ENCODE measurements at places on chromosomes 13 and 19. TPM values are rescaled to one million over a fixed set of nuclear protein-coding genes. Genes with fewer than 3 reads are reported as not detected.

DNA sequence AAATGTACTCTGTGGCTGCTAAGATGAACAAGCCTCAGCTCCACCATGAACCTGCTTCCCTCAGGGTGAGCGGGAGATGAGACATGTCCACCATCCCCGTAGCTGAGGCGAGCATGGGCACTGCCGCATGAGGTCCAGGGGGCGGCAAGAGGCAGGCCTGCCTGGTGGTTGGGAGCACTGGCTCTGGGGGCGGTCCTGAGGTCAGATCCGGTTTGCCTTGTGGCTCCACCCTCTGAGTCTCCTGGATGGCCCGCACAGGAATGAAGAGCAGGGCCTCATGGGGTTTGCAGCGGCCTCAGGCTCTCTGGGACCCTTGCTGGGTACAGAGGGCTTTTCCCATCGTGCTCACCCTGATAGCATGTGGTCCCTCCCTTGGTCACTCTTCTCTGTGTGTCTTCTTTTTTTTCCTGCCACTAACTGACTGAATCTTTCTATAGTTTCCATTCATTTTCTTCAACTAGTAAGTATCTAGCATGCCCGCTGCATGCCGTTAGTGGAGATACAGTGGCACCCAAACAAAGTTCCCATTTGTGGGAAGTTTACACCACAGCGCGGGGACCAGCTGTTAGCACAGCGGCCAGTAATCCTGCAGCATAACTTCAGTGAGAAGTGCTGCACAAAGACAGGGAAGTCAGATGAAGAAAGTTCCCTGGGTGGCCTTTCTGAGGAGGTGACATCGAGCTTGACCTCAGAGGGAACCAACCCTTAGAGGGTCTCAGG, 37.3 kb downstream of the CAPN12 start:
- no peak for DNase-seq
- no peak overlapping the region for H3K4me3 ChIP-seq
- peaks cover 51% of the 10 kb centered on the region for H3K36me3 ChIP-seq
- H3K4me1 ChIP-seq, result no peaks in the 10 kb centered on the region

- H3K27me3 ChIP-seq, result peaks cover 3% of the 10 kb centered on the region
- no peak for DNase-seq
- no peak overlapping the region for H3K27ac ChIP-seq
Measured at GRCh38 chr13:111855191-111855590, 211.8 kb upstream of the SOX1 start.

- no peaks in the 10 kb centered on the region for H3K36me3 ChIP-seq
- H3K27ac ChIP-seq, result no peak overlapping the region
- H3K4me1 ChIP-seq, result peaks cover 19% of the 10 kb centered on the region
- DNase-seq, result peak; percentile 52
Measured at GRCh38 chr19:9586764-9587163, 2.5 kb upstream of the ZNF121 start.

DNA sequence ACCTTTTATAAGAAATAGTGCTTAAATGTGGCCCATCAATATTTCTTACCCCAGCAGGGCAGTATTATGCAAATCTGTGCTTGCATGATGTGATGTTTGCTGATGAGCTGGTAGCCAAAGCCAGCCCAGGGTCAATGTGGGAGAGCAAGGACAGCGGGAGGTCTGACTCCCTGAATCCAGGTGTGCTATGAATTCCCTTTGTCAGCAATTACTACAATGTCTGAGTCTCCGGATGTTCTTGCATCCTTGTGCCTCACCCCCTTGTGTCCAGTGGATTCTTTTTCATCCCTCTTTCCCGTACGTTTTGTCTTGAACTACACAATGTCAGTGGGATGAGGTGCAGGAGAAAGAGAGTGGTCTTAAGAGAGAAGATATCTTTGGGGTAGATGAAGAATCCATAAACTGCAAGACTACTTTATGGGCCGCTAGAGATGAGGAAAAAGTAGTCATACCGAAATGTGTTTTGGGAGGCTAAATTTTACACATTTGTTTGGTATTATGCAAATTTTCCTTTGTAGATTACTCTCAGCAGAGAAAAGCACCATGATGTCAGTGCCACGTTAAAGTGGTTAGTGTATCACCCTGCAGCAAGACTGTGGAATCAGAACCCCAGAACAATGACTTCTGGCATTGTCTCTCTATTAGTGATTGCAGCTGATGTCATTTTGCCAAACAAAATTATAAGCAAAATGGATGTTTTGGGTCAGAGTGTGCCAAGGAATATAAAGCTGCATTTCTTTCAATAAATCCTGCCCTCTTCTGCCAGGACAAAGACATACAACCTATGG, 53.5 kb upstream of the TSHZ3 start:
- no peak overlapping the region for H3K4me3 ChIP-seq
- H3K36me3 ChIP-seq, result no peaks in the 10 kb centered on the region
- no peaks in the 10 kb centered on the region for H3K4me1 ChIP-seq
- H3K27ac ChIP-seq, result no peak overlapping the region

GRCh38 chr19:32475141-32476031, 69.8 kb downstream of the DPY19L3 start:
- no peak overlapping the region for H3K4me3 ChIP-seq
- no peak overlapping the region for H3K27ac ChIP-seq
- no peak for DNase-seq
- H3K36me3 ChIP-seq, result no peaks in the 10 kb centered on the region
- H3K27me3 ChIP-seq, result no peaks in the 10 kb centered on the region

- DNase-seq, result no peak
- no peak overlapping the region for H3K4me3 ChIP-seq
- H3K4me1 ChIP-seq, result peaks cover 2% of the 10 kb centered on the region
- H3K27ac ChIP-seq, result no peak overlapping the region
Measured at GRCh38 chr19:45895519-45895972, 6.9 kb downstream of the MYPOP start.

DNA sequence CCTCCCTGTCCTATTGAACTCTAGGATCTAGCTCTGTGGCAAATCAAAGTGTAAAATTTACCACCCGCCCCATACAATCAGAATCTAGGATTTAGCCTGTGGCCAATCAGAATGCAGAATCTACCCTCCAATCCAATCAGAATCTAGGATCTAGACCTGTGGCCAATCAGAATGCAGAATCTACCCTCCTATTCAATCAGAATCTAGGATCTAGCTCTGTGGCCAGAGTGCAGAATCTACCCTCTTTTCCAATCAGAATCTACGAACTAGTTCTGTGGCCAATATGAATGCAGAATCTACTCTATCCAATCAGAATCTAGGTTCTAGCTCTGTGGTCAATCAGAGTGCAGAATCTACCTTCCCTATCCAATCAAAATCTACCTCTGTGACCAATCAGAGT, 25.8 kb downstream of the PRKD2 start:
- peaks cover 70% of the 10 kb centered on the region for H3K36me3 ChIP-seq
- DNase-seq, result no peak
- H3K27me3 ChIP-seq, result no peaks in the 10 kb centered on the region
- no peak overlapping the region for H3K4me3 ChIP-seq
- H3K4me1 ChIP-seq, result no peaks in the 10 kb centered on the region

DNA sequence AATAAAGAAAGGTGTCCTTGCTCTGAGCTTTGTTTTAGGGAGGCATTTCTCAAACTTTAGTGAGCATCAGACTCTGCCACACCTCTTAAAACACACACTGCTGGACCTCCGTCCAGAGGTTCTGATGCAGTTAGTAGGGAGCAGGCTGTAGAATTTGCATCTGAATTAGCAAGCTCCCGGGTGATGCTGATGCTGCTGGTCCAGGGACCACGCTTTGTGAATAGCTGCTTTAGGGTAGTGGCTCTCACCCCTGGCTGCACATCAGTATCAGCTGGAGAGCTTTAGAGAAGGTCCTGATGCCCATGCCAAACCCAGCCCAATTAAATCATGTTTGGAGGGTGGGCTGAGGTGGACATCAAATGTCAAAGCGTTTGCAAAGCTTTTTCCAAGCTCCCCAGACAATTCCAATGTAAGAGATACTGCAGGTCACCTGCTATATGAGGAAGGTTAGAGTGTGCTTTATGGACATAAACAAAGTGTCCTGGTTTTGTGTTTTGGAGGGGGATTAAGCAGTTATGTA, 3.6 kb downstream of the HTR2A start:
- no peaks in the 10 kb centered on the region for H3K4me1 ChIP-seq
- H3K27ac ChIP-seq, result no peak overlapping the region
- peaks cover 9% of the 10 kb centered on the region for H3K27me3 ChIP-seq
- H3K4me3 ChIP-seq, result peak overlapping the region; percentile 43
- no peak for DNase-seq

- H3K4me3 ChIP-seq, result no peak overlapping the region
- no peak for DNase-seq
- no peak overlapping the region for H3K27ac ChIP-seq
- H3K4me1 ChIP-seq, result no peaks in the 10 kb centered on the region
Measured at GRCh38 chr19:54967611-54968010, 1.4 kb downstream of the NLRP2 start.

- no peak overlapping the region for H3K4me3 ChIP-seq
- no peaks in the 10 kb centered on the region for H3K27me3 ChIP-seq
- peaks cover 44% of the 10 kb centered on the region for H3K4me1 ChIP-seq
Measured at GRCh38 chr19:39676004-39676403, 20.3 kb downstream of the LGALS16 start.

- no peaks in the 10 kb centered on the region for H3K36me3 ChIP-seq
- DNase-seq, result no peak
- H3K27ac ChIP-seq, result peak overlapping the region; percentile 25
- H3K4me3 ChIP-seq, result no peak overlapping the region
Measured at GRCh38 chr19:18284712-18285360, 3.4 kb upstream of the JUND start.

DNA sequence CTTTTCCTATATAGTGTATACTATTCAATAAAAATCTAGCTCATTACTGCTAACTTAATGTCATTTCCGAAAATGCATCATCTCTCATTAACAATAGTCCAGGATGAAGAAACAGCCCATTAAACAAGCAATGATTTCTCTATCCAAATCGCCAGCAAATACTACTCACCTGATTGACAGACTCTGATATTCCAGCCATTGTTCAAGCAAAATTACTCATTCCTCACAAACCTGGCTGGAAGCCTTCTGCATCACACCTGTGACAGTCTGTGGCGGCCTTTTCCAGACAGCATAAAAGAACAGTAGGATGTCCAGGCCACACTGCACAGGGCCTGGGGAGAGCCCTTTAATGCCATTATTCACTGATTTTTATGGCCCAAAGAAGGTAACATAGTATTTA, 115.9 kb downstream of the ABCC4 start:
- H3K36me3 ChIP-seq, result no peaks in the 10 kb centered on the region
- H3K4me3 ChIP-seq, result peak overlapping the region; percentile 43
- H3K27ac ChIP-seq, result no peak overlapping the region
- DNase-seq, result no peak
- no peaks in the 10 kb centered on the region for H3K27me3 ChIP-seq

- no peaks in the 10 kb centered on the region for H3K27me3 ChIP-seq
- no peak overlapping the region for H3K27ac ChIP-seq
- peaks cover 24% of the 10 kb centered on the region for H3K4me1 ChIP-seq
- DNase-seq, result peak; percentile 76
Measured at GRCh38 chr19:32642771-32643170, 32.2 kb downstream of the ANKRD27 start.

GRCh38 chr19:3405261-3405653, 38.9 kb downstream of the NFIC start:
- H3K4me1 ChIP-seq, result no peaks in the 10 kb centered on the region
- no peak overlapping the region for H3K27ac ChIP-seq
- H3K36me3 ChIP-seq, result no peaks in the 10 kb centered on the region

DNA sequence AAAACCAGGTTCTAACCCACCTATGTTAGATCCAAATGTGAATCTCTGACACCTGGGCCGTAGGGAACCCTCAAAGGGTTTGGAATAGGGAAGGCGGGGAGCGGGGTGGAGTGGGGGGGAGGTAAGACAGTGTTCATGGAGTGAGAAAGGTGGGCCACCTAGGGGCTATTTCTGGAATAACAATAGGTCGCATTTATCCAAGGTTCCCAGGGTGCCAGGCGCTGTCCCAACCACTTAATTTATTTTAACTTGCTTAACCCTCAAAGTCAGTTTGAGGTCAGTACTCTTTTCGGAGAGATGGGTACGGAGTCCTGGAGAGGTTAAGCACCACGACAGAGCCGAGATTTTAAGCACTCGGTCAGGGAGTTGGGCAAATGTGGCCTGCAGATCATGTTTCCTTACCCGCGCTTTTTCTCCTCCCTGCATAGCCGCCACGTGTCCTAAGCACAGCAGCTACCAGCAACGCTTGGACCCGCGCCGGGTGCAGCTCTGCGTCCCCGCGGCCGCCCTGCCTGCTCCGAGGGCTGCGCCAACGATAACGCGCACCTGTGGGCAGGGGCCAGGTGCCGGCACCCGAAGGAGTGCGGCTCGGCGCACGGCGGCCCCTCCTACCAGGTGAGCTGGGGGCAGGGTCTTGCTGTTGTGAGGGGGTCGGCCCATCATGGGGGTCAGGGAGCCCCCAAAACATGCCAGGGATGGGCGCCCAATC, 25.0 kb upstream of the FXYD3 start:
- H3K4me1 ChIP-seq, result peaks cover 18% of the 10 kb centered on the region
- peak; percentile 19 for DNase-seq
- no peaks in the 10 kb centered on the region for H3K36me3 ChIP-seq
- H3K27ac ChIP-seq, result no peak overlapping the region
- no peaks in the 10 kb centered on the region for H3K27me3 ChIP-seq

DNA sequence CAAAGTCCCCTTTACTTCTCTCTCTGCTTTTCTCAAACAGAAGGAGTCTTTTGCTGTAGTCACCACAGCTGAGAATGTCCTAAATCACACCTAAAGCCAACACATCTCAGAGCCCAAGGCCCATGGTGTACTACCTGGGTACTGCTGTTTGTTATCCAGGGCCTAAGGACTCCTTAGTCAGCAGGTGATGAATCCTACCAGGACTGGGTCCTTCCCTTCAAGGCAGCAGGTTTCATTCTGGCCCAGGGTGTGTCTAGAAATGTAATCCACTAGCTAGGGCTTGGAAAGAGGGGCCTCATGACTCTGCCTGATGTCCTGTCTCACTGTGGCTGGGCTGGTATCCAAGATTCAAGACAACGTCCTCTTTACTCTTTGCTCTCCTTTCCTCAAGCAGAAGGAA, 36.2 kb upstream of the ENOX1 start:
- no peaks in the 10 kb centered on the region for H3K4me1 ChIP-seq
- no peak overlapping the region for H3K4me3 ChIP-seq
- no peaks in the 10 kb centered on the region for H3K27me3 ChIP-seq
- no peak for DNase-seq
- no peaks in the 10 kb centered on the region for H3K36me3 ChIP-seq
- no peak overlapping the region for H3K27ac ChIP-seq

DNA sequence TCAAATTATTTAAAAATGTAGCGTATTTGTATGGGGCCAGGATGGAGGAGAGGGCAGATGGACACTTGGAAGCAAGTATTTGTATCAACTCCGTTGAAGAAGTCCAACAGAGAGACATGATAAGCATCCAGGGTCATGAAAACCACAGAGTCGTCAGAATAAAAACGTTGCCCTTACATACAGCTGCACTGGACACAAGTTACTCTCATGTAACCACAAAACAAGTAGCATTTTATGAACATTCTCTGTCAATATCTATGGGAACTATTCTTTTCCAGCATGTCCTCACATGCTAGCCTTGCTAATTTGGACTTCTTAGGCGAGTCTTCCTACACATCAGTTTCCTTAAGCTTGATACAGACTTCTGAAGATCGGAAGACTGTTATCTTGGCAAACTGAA, 35.0 kb downstream of the EFNB2 start:
- no peaks in the 10 kb centered on the region for H3K4me1 ChIP-seq
- no peak overlapping the region for H3K4me3 ChIP-seq
- H3K36me3 ChIP-seq, result no peaks in the 10 kb centered on the region
- no peak overlapping the region for H3K27ac ChIP-seq

Gene FCAR
- not detected for total RNA-seq

Gene TMEM59L
- not detected for total RNA-seq

Gene APOC1
- total RNA-seq, result 4.6 TPM

Gene ZNF723
- total RNA-seq, result not detected

Gene TLE6
- 1.1 TPM for total RNA-seq

Gene RUBCNL
- not detected for total RNA-seq

Gene PRR20A
- total RNA-seq, result not detected

All from CD8-positive, alpha-beta memory T cell (primary cell).